OCI-M1 (cell line): ENCODE measurements at places on chromosomes 7 and 10.

DNA sequence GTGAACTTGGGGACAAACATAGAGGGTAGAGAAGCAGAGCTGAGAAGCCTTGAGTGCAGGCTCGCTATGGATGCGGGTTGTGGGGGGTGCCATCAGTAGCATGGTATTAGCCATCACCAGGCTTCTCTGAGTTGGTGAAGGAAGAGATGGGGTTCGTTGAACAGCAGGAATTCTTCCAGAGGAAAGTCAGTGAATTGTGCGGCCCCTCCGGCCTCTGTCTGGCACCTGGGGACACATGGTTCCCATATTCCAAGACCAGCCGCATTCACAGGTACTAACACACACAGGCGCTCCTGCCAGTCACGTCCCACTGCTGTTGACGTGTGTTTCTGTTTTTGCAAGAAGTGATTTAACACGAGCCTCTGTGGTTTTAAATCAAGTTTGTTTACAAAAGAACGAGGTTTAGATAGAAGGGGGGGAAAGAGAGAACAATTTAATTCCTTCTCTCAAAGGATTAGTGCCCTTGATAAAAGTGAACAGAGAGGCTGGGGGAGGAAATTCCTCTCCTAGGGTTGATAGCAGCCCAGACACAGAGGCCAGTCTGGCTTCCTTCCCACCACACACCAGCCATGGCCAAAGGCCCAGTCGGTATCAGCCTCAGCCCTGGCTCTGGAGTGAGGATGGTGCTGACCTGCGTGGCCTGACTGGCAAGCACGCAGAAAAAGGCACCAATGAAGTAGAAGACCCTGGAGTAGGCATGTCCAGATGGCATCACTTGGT is 252.6 kb upstream of the IGFBP3 start:
- DNase-seq = no peak

- DNase-seq = no peak
These were observed 37.1 kb downstream of the WIPI2 start for GRCh38 chr7:5226921-5227785.

DNA sequence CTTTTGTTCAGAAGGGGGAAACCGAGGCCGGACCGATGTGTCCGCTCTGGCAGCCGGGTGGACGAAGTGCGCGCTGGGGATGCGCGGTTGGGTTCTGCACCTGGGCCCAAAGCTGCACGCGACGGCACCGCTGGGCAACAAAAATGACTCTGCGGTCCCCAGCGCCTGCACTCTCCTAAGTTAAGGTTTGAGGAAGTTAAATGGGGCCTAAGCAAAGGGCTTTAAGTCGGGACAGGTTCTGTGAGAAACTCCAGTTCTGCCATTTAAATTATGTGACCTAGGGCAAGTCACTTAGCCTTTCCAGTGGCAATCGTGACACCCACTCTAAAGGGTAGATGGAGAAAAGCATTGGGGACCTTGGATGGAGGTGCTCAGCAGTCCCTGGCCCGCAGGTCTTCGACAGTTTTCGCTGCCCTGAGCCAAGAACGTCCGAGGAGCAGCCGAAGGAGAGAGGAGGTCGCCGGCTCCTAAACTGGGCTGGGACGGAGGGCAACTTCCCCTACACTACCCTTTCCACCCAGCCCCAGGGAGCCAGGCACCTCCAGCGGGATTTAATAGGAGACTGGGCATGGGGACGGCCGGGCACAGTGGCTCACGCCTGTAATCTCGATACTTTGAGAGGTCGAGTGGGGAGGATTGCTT is 534 bp upstream of the ACBD5 start:
- peak; percentile 86 for DNase-seq

- peak; percentile 45 for DNase-seq
These were observed 170.9 kb downstream of the CDK14 start for GRCh38 chr7:90766814-90767564.

DNA sequence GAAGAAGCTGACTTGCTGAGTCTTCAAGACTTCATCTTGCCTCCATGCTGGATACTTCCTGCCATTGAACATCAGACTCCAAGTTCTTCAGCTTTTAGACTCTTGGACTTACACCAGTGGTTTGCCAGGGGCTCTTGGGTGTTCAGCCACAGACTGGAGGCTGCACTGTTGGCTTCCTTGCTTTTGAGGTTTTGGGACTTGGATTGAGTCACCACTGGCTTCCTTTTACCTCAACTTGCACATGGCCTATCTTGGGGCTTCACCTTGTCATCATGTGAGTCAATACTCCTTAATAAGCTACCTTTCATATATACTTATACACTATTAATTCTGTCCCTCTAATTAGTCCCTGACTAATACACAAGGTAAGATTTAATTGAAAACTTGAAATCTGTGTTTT is 361.7 kb upstream of the SEMA3C start:
- peak; percentile 40 for DNase-seq

DNA sequence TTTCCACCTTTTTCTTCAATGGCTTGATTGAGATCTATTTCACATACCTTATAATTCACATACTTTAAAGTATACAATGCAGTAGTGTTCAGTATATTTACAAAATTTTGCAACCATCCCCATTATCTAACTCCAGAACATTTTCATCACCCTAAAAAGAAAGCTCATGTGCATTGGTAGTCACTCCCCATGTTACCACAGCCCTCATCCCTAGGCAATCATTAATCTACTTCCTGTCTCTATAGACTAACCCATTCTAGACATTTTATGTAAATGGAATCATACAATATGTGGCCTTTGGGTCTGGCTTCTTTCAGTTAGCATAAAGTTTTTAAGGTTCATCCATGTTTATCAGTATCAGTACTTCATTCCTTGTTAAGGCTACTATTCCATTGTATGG is 214.2 kb downstream of the WDR11 start:
- no peak for DNase-seq

- DNase-seq = no peak
These were observed 17.0 kb upstream of the TRIM8 start for GRCh38 chr10:102627291-102627735.

DNA sequence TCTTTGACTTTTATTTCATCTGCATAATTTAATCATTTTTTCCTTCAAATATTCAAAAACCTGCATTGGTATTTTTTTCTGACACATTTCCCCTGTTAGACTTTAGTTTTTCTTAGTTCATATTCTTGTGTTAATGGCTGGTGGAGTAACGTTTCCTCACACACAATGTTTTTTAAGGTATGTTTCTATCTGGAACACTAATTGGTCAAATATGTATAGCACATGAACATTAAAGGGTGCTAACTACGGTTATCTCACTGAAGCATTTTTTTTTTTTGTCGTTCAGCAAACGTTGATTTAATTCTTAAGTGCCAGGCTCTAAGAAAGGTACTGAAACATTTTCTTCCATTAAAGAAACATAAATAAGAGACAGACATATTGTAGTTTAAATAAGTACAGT is 87.7 kb downstream of the PTPRZ1 start:
- DNase-seq = no peak

GRCh38 chr10:13681095-13681494 is 94.3 kb downstream of the PRPF18 start:
- no peak for DNase-seq

DNA sequence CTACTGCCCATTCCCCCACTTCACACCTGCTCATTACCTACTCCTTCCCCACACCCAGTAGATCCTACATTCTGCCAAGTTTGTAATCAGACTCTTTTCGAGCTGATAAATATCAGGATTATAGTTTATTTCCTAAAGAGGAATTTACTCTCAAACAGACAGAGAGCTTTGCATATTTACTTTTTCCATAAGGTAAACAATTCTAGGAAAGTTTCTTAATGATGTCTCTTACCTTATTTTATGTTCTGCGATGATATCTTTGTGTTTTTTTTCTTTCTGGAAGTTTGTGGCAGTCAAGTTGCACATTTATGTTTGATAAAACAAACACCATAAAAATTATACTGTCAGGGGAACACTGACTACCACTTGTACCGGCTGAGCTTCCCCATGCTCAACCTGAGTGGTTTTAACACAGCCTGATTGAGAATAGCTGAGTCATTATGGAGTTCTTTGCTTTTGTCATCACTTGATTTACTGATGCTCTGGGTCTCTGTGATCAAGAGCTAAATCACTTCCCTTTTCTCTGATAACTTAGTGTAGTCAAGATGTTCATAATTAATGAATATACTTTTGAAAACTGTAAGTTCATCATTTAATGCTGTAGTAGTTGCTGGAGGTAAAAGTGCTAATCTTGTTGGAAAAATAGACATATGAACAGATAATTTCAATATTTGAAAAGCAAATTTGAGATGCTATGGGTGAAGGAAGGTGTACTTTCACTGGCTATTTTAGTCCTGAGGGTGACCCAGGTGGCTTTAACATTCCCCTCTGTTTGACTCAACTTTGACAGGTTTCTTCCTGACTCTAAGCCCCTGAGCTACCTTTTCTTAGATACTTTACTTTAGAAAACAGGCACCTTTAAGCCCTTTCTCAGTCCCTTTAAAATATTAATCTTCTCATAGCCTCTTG is 1034.5 kb upstream of the LRRTM3 start:
- DNase-seq = peak; percentile 83

- no peak for DNase-seq
These were observed 89.2 kb downstream of the RNF216 start for GRCh38 chr7:5692112-5692844.

GRCh38 chr10:110373857-110374654 is 69.3 kb upstream of the SMNDC1 start:
- DNase-seq = no peak

DNA sequence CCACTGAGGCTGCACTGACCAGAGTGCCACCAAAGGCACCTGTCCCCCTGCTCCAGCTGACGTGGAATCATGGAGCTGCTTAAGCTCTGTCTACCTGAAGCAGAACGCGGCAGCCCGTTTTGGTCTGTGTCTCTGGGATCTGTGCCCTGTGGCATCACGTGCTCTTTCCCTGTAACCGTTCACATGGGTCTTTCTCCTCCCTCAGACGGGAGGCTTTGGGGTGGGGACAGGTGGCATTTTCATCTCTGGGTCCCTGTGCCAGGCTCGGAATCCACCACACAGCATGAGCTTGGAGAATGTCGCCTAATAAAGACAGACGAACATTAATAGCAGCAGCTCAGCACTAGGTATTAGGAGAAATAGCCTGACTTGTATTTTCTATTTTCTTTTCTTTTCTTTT is 1.6 kb upstream of the ADAP1 start:
- no peak for DNase-seq

- no peak for DNase-seq
These were observed 59.2 kb downstream of the CDHR3 start for GRCh38 chr7:106022193-106022821.

DNA sequence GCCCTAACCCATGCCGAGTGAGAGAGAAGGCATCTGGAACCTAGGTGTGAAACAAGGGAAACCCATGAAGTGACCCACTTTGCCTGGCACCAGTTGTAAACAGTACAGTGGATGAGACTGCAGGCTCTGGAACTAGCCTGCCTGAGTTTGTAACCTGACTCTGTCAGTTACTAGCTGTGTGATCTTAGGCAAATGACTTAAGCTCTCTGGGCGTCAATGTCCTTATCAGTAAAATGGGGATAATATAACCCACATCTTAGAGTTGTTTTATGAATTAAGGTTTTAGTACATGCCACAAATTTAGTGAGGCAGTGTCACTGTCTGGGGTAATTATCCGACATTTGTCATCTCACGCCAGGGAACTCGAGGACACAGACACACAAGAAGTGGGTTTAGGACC is 82.9 kb upstream of the AGK start:
- DNase-seq = no peak

DNA sequence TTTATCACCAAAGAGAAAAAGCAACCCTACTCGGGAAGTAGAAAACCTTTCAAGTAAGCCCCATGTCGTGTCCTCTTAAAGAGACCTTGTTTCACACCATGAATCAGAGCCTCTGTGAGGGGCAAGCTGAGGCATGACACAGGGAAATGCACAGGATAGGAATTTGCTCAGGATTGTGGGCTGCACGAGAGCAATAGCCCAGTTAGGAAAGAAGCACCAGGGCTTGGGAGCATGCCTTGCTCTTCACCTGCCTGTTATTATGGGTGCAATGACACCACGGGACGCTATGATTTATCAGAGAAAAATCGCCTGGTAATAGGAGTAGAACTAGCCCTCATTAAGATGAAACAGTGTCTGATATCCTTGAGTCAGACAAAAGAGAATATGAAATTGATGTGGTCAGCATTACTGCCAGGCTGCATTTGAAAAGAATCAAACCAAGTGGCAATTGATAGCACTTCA is 562.9 kb upstream of the NRP1 start:
- no peak for DNase-seq

DNA sequence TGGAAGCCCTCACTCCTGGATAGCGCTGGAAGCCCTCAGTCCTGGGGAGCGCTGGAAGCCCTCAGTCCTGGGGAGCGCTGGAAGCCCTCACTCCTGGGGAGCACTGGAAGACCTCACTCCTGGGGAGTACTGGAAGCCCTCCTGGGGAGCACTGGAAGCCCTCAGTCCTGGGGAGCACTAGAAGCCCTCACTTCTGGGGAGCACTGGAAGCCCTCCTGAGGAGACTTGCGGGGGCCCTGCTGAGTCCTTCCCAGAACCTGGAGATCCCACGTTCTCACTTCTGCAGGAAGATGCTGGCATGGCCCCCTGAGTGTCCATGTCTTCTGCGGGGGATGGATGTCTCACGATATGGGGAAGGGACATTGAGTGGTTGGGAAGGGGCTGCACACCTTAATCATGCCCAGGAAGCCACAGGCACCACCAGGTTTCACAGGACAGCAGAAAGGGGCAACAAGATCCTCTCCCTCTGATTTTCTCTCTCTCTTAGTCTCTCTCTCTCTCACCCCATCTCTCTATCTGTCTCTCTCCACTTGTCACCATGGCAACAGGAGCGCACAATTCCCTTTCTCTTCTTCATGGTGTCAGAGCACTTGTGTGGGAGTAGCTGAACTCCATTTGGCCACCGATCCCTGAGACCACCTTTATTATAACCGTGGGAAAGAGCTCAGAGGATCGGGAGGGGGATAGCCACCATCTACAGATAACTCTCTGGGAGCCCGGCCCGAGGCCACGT is 267.0 kb downstream of the TCERG1L start:
- no peak for DNase-seq

DNA sequence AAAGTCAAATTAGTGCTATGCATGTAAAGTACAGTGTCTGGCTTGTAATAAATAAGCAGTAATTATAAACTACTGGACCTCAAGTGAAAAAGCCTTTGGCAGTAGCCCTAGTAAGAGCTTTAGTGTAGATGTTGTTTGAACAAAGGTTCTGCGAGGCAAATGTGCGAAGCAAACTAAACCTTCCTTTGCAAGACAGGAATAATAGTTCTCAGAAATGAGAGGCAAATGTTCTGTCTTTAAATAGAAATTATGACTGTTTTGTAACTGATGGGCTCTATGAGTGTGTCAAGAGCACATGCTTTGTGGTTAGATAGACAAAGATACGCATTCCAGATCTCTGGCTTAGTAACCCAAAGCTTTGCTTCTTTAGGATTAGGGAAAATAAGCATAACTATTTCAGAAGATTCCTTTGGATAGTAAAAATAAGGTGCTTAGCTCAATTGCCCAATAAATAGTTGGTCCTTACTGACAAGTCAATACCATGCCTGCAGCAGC is 169.2 kb upstream of the CDC14C start:
- DNase-seq = no peak

GRCh38 chr10:26093229-26093628 is 123.3 kb upstream of the GAD2 start:
- no peak for DNase-seq

DNA sequence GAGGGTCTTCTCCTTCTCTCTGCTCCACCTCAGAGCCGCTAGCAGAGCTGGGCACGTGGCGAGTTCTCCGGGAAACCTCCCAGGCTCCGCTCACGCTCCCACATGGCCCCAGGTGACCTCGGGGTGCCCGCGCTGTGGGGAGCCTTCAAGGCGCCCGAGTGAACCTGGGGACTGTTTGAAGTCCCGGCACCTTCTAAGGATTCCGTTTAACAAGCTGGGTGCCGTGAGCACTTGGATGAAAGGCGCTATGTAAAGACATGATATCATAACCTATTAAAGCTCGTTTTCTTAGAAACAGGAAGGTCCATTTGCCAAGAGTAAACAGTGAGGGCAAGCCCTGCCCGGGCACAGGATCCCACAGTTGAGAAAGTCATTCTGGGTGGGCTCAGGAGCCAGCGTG is 15.8 kb upstream of the MYL10 start:
- DNase-seq = no peak
